ENCODE measurements at places on chromosomes 3 and 15. TPM values are rescaled to one million over a fixed set of nuclear protein-coding genes. Genes with fewer than 3 reads are reported as not detected.
A peak's percentile ranks its signal among the peaks of the same experiment; 100 is the strongest.

Gene FOXL2
- not detected for total RNA-seq

GRCh38 chr3:65597226-65597951 is 441.3 kb downstream of the MAGI1 start:
- H3K4me3 ChIP-seq, result peak overlapping the region; percentile 32
- no peak overlapping the region for H3K27ac ChIP-seq
- no peaks in the 10 kb centered on the region for H3K27me3 ChIP-seq

DNA sequence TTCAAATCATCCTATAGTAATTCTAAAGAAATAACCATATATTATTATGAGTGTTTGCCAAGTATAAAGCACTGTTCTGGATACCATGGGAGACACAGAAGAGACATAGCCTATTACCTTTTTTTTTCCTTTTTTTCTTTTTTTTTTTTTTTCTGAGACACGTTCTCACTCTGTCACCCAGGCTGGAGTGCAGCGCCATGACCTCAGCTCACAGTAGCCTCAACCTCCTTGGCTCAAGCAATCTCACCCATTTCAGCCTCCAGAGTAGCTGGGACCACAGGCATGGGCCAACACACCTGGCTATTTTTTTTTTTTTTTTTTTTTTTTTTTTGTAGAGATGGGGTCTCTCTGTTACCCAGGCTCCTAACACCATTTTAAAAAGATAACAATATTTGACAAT is 30.9 kb downstream of the CBLB start:
- no peak for DNase-seq
- no peaks in the 10 kb centered on the region for H3K27me3 ChIP-seq
- H3K4me3 ChIP-seq, result no peak overlapping the region
- H3K4me1 ChIP-seq, result no peaks in the 10 kb centered on the region

DNA sequence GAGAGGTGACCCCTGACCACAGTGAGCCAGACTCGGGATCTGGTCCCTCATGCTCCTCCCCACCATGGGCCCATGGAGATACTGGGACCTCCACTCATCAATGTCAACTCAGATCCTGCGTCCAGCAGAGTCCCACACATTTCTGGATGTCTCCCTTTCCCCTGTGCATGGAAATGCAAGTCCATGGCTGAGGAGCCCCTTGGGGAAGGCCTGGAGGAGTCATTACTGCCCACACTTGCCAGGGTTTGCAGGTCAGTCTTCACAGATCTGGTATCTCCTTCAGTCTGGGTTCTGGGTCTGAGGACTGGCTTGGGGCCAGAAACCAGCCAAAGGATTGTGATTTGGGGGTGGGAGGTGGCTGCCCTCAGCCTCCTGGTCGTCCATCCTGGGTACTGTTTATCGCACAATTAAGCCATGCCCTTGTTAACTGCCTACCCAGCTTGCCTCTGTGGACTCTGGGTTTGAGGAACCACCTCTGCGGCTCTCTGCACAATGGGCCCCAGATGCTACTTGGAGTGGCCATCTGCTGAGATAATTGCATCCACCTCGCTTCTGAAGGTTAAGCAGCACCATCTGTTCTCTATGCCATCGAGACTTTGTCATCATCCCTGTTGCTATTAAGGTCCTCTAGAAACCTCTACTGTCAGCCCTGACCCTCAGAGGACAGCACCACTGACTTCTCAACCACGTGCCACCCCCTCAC is 49.9 kb upstream of the KLF13 start:
- H3K27ac ChIP-seq, result no peak overlapping the region
- no peaks in the 10 kb centered on the region for H3K36me3 ChIP-seq
- no peaks in the 10 kb centered on the region for H3K27me3 ChIP-seq
- no peak for DNase-seq

DNA sequence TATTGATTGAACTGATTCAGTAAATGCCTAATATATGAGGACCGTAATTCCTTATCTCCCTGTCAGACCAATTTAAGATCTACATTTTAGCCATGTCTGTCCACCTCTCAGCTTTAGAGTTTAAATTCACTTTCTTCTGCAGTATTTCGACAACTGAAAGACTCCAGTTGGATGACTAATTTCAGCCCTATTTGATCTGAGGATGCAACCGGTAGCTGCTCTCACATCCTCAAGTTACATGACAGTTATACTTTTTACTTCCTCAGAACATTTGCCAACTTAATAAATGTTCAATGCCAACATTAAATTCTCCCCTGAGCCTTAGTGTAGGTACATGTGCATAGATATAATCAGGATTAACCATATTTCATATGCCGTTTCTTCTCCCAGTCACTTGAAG is 2.5 kb upstream of the HHLA2 start:
- H3K27ac ChIP-seq, result no peak overlapping the region
- H3K36me3 ChIP-seq, result no peaks in the 10 kb centered on the region
- no peaks in the 10 kb centered on the region for H3K4me1 ChIP-seq
- no peak for DNase-seq

Data from uterus (tissue), 4 donors.